NCI-H1092 (cell line): ENCODE measurements at places on chromosomes 7 and 10.
A peak's percentile ranks its signal among the peaks of the same experiment; 100 is the strongest.

- no peak for DNase-seq
Observed at GRCh38 chr7:97732565-97733275, 834 bp downstream of the TAC1 start.

DNA sequence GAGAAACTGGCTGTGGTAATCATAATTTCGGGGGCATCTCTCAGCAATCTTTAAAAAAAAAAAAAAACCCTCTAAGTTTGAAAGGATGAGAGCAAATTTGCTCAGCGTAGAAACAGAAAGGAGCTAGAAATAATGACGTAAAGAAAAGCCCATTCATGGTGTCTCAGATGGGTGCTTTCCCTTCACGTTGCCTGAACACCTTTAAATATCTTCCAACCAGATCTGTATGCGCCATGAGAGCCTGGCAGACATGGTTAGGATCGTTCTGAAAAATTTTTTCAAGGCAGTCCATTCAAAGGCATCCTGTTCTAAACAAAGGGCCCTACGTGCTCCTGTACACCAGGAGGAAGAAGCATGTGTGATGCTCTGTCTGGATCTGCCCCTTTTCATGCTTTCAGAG is 141.2 kb upstream of the C1QL3 start:
- no peak for DNase-seq

GRCh38 chr10:4685904-4686643 is 139.9 kb upstream of the AKR1E2 start:
- no peak for DNase-seq

DNA sequence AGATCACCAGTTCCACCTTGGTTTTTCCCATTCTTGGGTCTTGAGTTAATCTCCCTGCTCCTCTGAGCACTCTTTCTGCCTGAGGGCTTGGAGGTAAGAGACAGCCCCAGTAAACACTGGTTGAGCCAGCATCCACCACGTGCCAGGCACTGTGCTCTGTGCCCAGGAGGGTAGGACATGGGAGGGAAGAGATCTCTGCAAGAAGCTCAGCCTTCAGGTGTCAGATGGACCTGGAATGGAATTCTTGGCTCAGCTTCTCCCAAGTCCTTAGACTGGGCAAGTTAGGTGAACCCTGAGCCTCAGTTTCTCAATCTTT is 2.5 kb downstream of the ZYX start:
- DNase-seq: no peak

- peak; percentile 66 for DNase-seq
Observed at GRCh38 chr7:108613147-108613948, 43.7 kb downstream of the DNAJB9 start.

DNA sequence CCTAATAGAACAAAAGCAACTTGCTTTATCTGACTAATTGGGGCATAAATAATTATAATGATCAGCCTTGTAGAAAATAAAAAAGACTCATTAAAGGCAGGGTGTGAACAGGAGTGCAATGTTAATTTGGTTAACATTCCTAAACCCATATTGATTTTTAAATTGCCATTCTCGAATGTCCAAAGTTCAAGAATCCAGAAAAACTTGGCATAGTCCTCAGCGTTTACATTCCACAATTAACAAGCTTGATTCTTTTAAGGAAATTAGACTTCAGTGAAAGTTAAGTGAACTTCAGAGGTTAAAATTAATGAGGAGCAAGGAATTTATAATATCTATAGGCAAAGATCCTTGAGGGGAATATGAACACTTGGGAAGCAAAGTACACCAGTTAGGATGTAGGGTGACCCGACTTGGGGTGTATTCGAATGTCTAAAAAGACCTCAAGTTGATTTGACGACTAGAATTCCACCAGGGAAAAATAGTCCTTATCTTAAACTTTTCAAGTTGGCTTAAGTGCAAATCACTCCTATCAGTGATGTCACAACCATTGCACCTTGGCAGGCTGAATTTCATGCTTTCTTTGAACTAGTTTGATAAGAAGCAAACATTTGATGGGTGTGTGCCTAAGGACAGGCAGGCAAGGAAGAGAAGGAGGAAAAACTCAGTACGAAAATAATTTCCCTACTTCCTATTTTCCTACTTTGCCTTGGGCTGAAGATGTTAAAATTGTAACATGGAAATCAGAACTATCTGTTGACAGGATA is 830.4 kb upstream of the COBL start:
- no peak for DNase-seq

DNA sequence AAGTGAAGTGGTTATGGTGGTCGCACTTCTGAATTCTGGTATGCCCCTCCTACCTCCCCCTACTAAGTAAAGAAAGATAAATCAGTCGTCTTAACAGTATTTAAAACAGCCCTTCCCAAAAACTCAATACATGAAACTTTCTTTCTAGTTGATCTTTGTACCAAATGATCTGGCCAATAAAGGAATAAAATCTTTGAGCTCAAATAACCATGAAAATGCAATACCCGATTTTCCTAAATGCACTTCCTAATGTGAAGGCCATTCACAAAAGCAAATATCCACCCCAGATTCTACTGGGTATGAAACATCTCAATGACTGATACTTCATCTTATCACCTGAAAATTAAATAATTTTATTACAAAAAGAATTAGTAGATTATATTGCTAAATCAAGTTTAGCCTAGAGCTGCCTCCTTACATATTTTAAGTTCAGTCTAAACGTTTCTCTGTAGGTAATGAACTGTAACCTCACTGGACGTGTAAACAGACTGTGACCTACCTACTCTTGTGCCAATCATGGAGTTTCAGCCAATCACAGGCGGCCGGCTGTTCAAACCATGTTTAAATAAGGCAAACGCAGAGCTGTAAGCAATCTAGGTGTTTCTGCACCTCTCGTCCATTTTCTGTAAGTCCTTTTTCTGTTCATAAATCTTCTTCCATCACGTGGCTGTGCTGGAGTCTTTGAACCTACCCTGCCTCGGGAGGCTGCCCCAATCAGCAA is 146.9 kb upstream of the AKR1E2 start:
- DNase-seq: no peak

DNA sequence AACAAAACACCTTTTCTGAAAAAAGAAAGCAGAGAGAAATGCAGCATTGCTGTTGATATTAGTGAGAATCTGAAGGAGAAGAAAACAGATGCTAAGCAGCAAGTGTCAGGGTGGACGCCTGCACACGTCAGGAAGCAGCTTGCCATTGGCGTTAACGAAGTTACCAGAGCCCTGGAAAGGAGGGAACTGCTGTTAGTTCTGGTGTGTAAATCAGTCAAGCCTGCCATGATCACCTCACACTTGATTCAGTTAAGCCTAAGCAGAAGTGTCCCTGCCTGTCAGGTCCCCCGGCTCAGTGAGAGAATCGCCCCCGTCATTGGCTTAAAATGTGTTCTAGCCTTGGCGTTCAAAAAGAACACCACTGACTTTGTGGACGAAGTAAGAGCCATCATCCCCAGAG is 6.4 kb downstream of the RPP38 start:
- no peak for DNase-seq

DNA sequence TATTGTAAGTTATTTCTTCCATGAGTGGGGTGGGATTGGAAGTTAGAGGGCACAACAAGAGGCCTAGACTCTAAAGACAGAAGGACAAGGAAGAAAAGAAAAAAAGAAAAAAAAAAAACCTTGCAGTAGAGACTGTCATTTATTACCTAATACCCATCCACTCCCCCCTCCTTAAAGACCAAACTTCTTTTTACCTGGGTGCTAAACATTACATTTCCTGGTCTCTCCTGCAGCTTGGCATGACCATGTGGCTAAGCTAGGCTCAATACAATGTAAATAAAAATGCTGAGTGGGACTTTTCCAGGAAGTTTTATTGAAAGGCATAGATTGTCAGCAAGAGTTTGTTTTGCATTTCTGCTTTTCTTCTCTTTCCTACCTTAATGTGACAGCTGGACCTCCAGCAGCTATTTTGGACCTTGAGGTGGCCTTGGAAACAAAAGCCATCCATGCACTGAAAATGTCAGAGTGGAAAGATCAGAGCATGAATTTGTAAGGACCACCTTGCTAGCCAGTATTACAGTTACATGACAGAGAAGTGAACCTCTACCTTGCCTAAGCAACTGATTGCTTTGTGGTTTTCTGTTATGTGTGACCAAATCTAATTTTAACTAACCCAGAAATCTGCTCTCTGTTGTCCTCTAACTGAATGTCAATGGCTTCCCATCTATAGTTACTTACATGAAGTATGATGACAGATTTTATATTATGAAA is 81.3 kb upstream of the SFMBT2 start:
- no peak for DNase-seq

GRCh38 chr10:16649757-16650156 is 128.1 kb upstream of the C1QL3 start:
- DNase-seq: no peak

DNA sequence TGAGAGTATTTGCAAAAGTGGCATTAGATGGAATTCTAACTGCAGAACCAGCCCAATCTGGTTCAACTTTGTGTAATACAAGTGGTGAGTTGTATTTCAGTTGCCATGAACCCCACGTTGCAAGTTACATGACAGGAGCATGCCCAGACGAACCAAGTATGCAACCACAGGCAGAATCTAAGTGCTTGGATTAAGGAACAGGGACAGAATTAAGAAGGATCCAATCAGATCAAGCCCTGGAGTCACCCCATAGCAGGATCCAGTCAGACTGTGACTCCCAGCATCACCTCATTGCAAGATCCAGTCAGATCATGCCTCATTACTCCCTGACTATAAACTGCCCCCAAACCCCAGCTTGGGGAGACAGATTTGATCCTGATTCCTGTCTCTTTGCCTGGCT is 388.7 kb upstream of the NRP1 start:
- DNase-seq: no peak

DNA sequence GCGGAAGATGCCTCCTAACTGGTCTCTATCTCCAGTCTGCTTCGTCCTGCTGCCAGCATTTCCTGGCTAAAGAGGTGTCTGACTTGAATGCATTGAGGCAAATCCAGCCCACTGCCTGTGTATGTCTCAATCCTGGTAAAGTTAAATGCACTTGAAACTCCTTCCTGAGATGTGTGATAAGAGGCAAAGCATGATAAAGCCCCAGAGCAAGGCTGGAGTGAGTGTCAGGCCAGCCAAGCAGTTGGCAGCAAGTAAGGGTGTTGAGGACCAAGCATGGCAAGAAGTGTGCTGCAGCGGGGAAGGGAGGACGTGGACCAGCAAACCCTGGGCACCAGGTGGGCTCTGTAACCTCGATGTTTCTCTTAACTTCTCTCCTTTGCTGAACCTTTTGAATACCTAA is 29.1 kb downstream of the LRRC18 start:
- no peak for DNase-seq

- DNase-seq: no peak
Observed at GRCh38 chr7:155143381-155143780, 73.3 kb downstream of the HTR5A start.

GRCh38 chr10:78332657-78333056 is 299.0 kb downstream of the RPS24 start:
- no peak for DNase-seq

GRCh38 chr7:129188892-129189660 is 643 bp downstream of the SMO start:
- no peak for DNase-seq

DNA sequence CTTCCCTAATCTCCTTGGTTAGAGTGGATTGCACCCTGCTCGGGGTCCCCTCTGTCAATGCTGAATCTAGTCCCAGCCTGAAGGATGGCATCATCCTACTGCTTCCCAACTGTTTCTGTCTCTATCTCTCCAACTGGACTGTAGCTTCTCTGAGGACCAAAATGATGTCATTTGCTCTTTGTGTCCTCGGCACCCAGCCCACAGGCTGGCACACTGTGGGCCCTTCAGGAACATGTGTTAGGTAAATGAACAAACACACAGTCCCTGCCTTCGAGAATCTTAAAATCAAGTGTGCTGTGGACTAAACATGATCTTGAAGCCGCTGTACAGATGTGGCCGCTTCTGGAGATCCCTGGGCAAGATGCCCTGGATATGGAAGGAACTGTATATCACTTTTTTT is 5.0 kb upstream of the CDH23 start:
- DNase-seq: no peak

- no peak for DNase-seq
Observed at GRCh38 chr7:81008901-81009300, 90.0 kb upstream of the SEMA3C start.

DNA sequence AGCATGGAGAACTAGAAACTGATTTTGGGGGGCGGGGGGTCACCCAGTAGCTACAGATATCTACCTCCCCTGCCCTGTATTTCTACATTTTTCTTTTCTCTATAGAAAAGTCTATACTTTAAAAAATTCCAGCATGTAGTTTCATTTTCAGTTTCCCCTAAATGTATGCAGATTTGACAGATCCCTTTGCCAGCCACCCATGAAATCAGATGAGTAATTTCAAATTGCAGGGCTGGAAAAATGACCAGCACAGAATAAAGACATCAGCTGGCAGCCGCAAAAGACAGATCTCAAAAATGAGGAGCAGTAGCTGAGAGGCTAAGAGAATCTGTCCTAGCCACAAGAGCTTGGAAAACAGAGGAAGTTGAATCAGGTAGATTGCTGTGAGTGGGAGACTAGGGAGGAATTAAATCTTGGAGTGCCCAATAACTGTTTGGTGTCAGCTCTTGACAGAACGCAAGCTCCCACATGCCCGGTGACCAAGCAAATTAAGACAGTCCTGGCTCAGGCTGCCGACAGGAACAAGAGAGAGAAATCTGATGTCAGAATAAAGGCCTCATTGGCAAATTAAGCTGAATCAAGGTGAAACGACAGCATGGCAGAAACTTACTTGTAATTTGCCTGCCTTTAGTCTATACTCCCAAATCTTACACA is 24.5 kb downstream of the ADRB1 start:
- DNase-seq: no peak

DNA sequence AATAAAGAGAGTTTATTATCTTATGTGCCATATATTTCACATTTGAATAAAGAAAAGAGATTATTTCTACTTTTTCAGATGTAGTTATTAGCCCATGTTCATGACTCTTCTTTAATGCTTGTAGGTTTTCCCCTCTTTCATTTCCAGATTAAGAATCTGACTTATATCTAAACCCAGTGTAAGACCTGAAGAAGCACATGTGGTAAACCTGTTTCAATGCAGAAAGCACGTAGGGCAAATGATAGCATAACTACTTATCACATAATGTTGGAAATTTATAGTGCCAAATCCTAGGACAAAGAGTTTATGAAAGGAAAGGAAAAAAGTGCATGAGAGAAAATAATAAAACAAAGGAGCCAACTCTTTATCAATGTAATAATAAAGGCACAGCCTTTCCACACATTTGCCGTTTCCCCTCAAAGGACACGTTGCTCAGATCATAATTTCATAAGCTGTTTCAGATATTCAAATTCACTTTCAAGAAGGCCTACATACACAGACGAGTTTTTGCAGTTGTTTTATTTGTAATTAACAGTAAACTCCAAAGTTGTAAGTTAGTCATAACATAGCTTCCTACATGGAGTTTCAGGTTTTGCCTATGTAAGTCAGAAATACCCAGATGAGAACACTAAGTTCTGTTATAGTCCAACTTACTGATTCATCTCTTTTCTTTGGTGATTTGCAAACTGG is 88.8 kb upstream of the MDFIC start:
- no peak for DNase-seq

DNA sequence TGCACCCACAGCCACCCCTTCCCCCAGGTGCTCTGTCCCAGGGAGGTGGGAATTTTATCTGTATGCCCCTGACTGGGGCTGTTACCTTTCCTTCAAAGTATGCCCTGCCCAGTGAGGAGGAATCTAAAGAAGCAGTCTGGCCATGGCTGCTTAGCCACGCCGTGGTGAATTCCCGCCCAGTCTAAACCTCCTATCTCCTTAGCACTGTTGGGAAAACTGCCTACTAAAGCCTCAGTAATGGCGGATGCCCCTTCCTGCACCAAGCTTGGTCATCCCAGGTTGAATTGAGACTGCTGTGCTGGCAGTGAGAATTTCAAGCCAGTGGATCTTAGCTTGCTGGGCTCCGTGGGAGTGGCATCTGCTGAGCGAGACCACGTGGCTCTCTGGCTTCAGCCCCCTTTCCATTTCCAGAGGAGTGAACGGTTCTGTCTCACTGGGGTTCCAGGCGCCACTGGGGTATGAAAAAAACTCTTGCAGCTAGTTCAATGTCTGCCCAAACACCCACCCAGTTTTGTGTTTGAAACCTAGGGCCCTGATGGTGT is 87.2 kb downstream of the ABCC2 start:
- no peak for DNase-seq
